ENCODE measurements at places on chromosomes 7 and 10. TPM values are rescaled to one million over a fixed set of nuclear protein-coding genes. Genes with fewer than 3 reads are reported as not detected.

- no peaks in the 10 kb centered on the region for H3K36me3 ChIP-seq
- H3K4me1 ChIP-seq: no peaks in the 10 kb centered on the region
- no peak overlapping the region for H3K27ac ChIP-seq
These were observed 179.8 kb upstream of the AOAH start for GRCh38 chr7:36904101-36904500.

The ADAM12 gene
- total RNA-seq: 0.19 TPM

- H3K36me3 ChIP-seq: no peaks in the 10 kb centered on the region
- no peak overlapping the region for H3K27ac ChIP-seq
- H3K27me3 ChIP-seq: no peaks in the 10 kb centered on the region
- peak overlapping the region; percentile 19 for H3K4me3 ChIP-seq
These were observed 41.2 kb downstream of the ZCCHC24 start for GRCh38 chr10:79404231-79404609.

The KEL gene
- 1.8 TPM for total RNA-seq

The CDC14C gene
- not detected for total RNA-seq

GRCh38 chr10:125284875-125285597 is 124.7 kb upstream of the CTBP2 start:
- no peak overlapping the region for H3K27ac ChIP-seq
- DNase-seq: no peak
- no peaks in the 10 kb centered on the region for H3K4me1 ChIP-seq
- no peaks in the 10 kb centered on the region for H3K36me3 ChIP-seq

GRCh38 chr7:29296421-29296820 is 101.8 kb downstream of the CHN2 start:
- H3K4me3 ChIP-seq: peak overlapping the region; percentile 30
- DNase-seq: no peak
- no peak overlapping the region for H3K27ac ChIP-seq

- H3K4me1 ChIP-seq: peaks cover 4% of the 10 kb centered on the region
- no peak overlapping the region for H3K4me3 ChIP-seq
- H3K27ac ChIP-seq: no peak overlapping the region
- no peak for DNase-seq
- no peaks in the 10 kb centered on the region for H3K36me3 ChIP-seq
- no peaks in the 10 kb centered on the region for H3K27me3 ChIP-seq
These were observed 34.5 kb downstream of the CRHR2 start for GRCh38 chr7:30647589-30648364.

DNA sequence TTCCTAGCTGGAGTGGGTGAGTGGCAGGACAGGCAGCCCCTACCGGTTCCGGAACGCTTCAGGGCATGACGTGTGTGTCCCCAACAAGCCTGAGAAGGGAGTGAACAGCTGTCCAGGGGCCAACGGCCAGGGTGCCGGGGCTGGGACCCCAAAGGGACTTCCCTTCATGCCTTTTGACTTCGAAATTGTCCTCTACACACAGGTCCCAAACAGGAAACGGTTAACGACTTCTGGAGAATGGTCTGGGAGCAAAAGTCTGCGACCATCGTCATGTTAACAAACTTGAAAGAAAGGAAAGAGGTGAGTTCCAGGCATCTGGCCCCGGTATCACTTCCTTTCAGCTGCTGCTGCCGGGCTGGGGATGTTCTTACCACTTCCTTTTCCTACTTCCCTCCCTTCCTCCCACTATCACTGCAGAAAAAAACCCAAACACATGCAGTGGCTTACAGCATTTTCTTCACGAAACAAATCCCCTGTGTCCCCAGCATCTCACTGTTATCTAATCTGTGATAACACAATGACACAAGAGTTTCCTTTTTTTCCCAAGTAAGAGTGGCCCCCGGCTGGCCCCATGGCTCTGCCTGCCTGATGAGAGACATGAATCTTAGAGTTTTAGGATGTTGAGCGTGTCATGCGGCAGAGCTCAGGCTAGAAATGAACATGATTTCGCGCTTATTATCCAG is 63.2 kb downstream of the MKI67 start:
- H3K27ac ChIP-seq: no peak overlapping the region
- no peaks in the 10 kb centered on the region for H3K36me3 ChIP-seq
- H3K4me3 ChIP-seq: no peak overlapping the region
- no peak for DNase-seq
- no peaks in the 10 kb centered on the region for H3K27me3 ChIP-seq

DNA sequence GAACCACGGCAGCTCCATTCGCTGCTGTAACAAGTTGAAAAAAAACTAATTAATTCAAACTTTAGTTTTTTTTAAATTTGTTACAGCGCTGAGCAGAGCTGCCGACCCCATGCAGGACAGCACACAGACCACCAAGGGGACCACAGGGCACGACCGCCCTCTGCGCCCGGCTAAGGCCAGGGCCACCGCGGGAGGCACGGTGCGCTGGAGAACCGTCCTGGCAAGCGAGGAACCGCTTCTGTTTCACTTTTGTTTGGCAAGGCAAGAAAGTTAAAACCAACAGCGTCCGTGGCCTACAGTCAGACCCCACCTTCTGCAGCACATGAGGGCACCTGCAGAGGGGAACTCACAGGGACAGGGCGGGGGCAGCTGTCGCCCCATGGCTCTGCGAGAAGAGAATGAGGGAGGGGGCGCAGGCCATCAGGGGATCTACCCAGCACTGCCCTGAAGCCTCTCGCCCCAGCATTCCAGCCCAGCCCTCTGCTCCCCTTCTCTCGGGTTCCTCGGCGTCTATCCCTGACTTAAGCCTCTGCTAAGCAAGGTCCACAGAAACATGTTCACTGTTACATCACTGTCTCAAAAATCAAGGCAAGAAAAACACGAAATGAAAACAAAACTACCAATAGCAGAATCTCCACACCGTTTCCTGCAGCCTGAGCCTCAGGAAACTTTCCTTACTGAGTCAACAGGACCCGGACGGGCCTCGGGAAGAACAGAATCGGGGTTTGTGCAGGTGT is 204.4 kb downstream of the DIP2C start:
- peak overlapping the region; percentile 43 for H3K4me3 ChIP-seq
- no peak for DNase-seq
- H3K27me3 ChIP-seq: no peaks in the 10 kb centered on the region
- no peak overlapping the region for H3K27ac ChIP-seq
- no peaks in the 10 kb centered on the region for H3K36me3 ChIP-seq

The ITPRID1 gene
- 0.13 TPM for total RNA-seq

The PLAU gene
- total RNA-seq: 23.8 TPM

GRCh38 chr7:14899030-14899429 is 3.5 kb downstream of the DGKB start:
- H3K36me3 ChIP-seq: no peaks in the 10 kb centered on the region
- peaks cover 5% of the 10 kb centered on the region for H3K4me1 ChIP-seq
- no peak overlapping the region for H3K4me3 ChIP-seq
- DNase-seq: no peak

- no peak overlapping the region for H3K27ac ChIP-seq
- H3K4me1 ChIP-seq: peaks cover 24% of the 10 kb centered on the region
- no peaks in the 10 kb centered on the region for H3K36me3 ChIP-seq
- DNase-seq: no peak
- no peaks in the 10 kb centered on the region for H3K27me3 ChIP-seq
These were observed 1.9 kb upstream of the EPHA1 start for GRCh38 chr7:143410521-143411004.

GRCh38 chr7:38169847-38170246 is 8.2 kb upstream of the STARD3NL start:
- no peak overlapping the region for H3K4me3 ChIP-seq
- no peaks in the 10 kb centered on the region for H3K27me3 ChIP-seq
- no peak overlapping the region for H3K27ac ChIP-seq
- H3K36me3 ChIP-seq: no peaks in the 10 kb centered on the region

GRCh38 chr7:142851269-142851668 is 3.6 kb upstream of the EPHB6 start:
- no peak for DNase-seq
- H3K4me3 ChIP-seq: no peak overlapping the region
- H3K27ac ChIP-seq: no peak overlapping the region

GRCh38 chr10:4549139-4549653 is 276.8 kb upstream of the AKR1E2 start:
- H3K4me1 ChIP-seq: no peaks in the 10 kb centered on the region
- no peaks in the 10 kb centered on the region for H3K27me3 ChIP-seq

DNA sequence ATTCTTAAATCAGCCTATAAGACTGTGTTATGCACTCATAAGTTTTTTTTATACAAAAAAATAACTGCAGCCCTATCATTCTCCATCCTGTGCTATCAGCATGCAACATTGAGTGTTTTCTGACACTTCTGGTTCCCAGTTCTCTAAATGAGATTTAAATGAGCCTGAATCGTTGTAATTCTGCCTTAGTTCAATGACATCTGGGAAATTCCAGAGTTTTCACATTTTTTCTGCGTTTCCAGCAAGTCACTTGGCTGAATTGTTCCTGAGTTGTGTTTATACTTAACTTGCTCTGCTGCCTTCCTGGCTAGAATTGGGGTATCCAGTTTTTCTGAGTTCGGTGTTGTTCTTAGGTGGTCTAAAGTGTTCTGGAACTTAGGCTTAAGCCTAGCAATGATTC is 636.1 kb upstream of the FZD8 start:
- no peaks in the 10 kb centered on the region for H3K36me3 ChIP-seq
- no peak overlapping the region for H3K27ac ChIP-seq
- H3K27me3 ChIP-seq: no peaks in the 10 kb centered on the region
- DNase-seq: no peak
- no peak overlapping the region for H3K4me3 ChIP-seq
- H3K4me1 ChIP-seq: no peaks in the 10 kb centered on the region

The RBM33 gene
- 56.5 TPM for total RNA-seq

DNA sequence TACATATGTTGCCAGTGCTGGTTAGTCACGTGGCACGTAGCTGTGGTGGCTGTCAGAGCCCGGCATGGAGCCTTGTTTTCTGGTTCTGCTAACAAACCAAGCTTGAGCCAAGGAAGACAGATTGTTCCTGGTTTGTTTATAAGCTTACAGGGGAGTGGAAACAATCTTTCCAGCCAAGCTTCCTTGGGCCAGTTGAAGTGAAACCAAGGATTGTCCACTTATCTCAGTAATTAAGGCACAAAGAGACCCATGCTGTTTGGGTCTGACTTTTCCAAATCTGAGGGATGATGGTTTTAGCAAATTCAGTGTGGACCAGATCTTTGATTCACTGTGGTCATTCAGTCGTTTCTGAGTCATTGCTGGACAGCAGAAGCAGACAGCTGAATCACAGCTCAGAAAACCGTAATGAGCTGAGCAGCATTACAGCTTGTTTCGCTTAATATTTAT is 297.3 kb upstream of the COBL start:
- no peak overlapping the region for H3K4me3 ChIP-seq
- H3K27ac ChIP-seq: no peak overlapping the region
- H3K27me3 ChIP-seq: no peaks in the 10 kb centered on the region
- no peaks in the 10 kb centered on the region for H3K4me1 ChIP-seq

DNA sequence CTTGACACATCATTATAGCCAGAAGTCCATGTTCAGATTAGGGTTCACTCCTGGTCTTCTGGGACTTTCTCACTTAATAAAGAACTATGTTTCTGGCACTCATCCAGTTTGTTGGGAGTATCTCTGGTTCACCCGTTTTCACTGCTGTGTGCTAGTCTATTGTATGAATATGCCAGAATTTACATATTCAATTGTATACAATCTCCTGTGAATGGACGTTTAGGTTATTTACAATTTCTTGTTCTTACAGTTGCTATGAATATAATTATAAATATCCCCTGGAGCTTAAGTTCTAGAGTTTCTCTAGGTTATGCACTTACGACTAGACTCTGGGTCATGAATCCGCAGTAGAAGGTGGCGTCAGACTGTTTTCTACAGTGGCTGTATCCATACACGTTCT is 20.0 kb upstream of the RBM33 start:
- H3K27ac ChIP-seq: no peak overlapping the region
- no peaks in the 10 kb centered on the region for H3K27me3 ChIP-seq
- H3K36me3 ChIP-seq: no peaks in the 10 kb centered on the region
- no peaks in the 10 kb centered on the region for H3K4me1 ChIP-seq
- no peak for DNase-seq
- no peak overlapping the region for H3K4me3 ChIP-seq

DNA sequence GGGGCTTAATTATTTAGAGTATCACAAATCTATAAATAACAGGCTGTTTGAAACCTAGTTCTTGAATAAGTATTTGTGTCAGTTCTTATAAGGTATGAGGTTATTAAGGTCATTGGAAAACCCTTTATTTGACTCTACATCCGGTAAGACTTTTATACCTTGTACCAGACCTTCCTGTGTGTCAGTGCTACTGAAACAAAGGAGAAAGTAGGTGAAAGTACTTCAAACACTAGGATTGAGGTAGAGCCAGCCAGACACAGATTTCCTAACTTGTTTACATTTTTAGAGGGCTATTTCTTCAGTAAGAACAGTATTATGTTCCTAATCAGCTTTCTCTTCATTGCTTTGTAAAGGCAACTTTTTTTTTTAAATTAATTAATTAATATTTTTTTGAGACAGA is 93.9 kb downstream of the ZNRF2 start:
- DNase-seq: no peak
- H3K4me1 ChIP-seq: no peaks in the 10 kb centered on the region
- H3K4me3 ChIP-seq: no peak overlapping the region
- H3K27me3 ChIP-seq: no peaks in the 10 kb centered on the region
- no peak overlapping the region for H3K27ac ChIP-seq

The STEAP1 gene
- total RNA-seq: 8.1 TPM

GRCh38 chr10:59236064-59236697 is 59.7 kb downstream of the PHYHIPL start:
- DNase-seq: no peak
- H3K27me3 ChIP-seq: no peaks in the 10 kb centered on the region
- no peak overlapping the region for H3K27ac ChIP-seq

The TAC1 gene
- total RNA-seq: 4.3 TPM

The PLXDC2 gene
- 40.1 TPM for total RNA-seq

- no peaks in the 10 kb centered on the region for H3K36me3 ChIP-seq
- H3K4me1 ChIP-seq: peaks cover 3% of the 10 kb centered on the region
- no peak overlapping the region for H3K27ac ChIP-seq
- no peaks in the 10 kb centered on the region for H3K27me3 ChIP-seq
- no peak overlapping the region for H3K4me3 ChIP-seq
These were observed 26.2 kb upstream of the C10orf105 start for GRCh38 chr10:71745664-71746250.

GRCh38 chr10:91344117-91344856 is 65.9 kb upstream of the HECTD2 start:
- H3K27me3 ChIP-seq: no peaks in the 10 kb centered on the region
- H3K27ac ChIP-seq: no peak overlapping the region
- no peaks in the 10 kb centered on the region for H3K36me3 ChIP-seq
- DNase-seq: no peak

The COL26A1 gene
- total RNA-seq: 71.4 TPM

GRCh38 chr10:43794181-43794815 is 145.6 kb upstream of the ZNF32 start:
- no peaks in the 10 kb centered on the region for H3K27me3 ChIP-seq
- H3K36me3 ChIP-seq: no peaks in the 10 kb centered on the region
- H3K4me1 ChIP-seq: no peaks in the 10 kb centered on the region
- no peak overlapping the region for H3K27ac ChIP-seq

The CLCN1 gene
- 0.33 TPM for total RNA-seq

DNA sequence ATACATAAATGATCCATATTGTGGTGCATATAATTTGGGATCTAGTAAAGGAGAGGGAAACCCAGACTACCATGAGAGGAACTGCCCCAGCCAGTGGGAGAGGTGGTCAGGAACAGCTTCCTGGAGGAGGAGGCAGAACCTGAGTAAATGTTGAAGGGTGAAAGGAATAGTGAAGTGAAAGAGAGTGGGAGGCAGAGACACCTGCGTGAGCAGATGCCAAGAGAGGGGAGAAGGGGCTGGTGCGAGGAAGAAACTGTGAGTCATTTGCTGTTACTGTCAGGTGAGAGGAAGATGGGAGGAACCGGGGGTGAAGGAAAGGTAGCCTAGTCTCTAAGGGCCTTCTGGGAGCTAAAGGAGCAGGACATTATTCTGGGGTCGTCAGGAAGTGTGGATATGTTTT is 294.8 kb downstream of the GRID1 start:
- no peaks in the 10 kb centered on the region for H3K4me1 ChIP-seq

The AS3MT gene
- 10.4 TPM for total RNA-seq

The LIMK1 gene
- 92.1 TPM for total RNA-seq

The ATG9B gene
- 2.3 TPM for total RNA-seq

Data from H1 (cell line).